Tibial nerve (tissue), 4 donors: ENCODE measurements at places on chromosomes 2 and 18.

DNA sequence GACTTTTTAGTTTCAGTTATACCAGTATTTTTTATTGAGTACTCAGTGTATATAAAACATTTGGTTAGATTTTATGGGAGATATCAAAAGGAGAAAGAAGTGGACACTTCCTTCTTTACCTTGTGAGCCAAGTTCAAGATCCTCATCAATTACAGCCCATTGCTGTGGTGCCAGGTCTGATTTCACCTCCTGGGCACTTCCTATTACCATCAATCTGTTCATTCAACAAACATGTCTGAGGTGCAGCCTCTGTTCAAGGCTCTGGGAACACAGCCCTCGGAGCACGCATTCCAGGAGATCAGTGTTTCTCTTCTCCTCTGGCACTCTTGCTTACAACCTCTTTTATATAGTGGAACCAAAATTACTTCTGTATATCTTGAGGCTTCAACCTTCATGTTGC, 171.4 kb upstream of the ALPP start:
- DNase-seq, result no peak

GRCh38 chr2:218020281-218020680, 17.5 kb upstream of the TNS1 start:
- no peak for DNase-seq

DNA sequence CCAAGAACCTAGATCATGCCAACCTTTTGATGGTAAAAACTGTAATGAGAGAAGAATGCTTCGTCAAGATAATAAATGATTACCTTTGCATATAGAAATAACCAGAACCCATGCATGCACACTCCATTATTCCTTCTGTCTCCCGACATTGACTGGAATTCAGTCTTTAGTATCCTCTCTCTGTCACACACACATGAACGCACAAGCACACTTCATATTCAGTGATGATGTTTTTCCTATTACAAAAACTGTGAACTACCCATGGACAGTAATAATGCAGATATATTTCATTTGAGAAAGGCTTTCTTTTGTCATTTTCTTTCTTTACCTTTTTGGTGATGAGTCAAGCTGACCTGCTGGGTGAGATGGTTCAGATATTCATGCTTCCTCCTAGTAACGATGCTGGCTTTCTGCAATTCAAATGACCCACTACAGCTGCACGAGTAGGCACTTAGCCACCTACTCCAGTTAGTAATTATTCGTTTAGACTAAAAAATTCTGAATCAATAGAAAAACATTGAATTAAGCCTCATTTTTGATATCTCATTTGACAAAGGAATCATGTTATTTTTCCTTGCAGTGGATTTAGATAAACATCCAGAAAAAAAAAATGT, 382.2 kb downstream of the TGIF1 start:
- no peak for DNase-seq

DNA sequence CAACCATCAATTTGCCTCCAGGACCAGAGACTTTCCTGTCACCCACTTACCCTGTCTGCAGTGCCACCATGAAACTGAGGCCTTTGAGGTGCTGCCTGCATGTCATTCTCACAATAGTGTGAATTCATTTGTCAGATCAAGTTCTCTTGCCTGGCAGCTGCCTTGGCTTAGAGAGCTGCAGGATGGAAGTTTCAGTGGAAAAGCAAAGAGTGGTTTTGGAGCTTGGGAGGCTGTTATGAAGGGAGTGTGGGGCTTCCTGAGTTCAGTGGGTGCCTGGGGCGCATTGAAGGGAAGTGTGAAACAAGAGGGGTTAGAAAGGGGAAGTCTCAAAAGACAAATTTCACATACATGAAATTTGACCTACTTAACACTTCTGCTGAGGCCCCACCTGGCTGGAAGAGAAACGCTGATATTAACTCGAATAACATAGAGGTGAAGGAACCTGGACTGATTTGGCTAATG, 7.9 kb upstream of the LBH start:
- DNase-seq, result no peak

- DNase-seq, result no peak
These were observed 686.8 kb upstream of the DDX18 start for GRCh38 chr2:117127680-117128079.

- no peak for DNase-seq
These were observed 182.2 kb upstream of the ZFP36L2 start for GRCh38 chr2:43408407-43409160.

DNA sequence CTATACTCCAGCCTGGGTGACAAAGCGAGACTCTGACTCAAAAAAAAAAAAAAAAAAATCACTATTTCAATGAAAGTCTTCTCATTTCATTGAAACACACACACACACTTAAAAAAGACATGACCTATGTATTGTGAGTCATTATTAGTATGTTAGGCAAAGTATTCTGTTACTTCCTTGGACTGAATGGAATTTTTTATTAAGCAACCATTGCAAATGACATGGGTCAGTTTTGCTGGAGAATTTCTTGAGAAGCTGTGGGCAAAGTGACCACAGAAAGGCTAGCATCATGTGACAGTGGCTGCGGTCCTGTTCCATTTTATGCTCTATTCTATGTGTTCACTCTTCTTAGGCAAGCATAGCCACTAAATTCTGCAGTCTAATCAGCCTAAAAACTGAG, 695.7 kb downstream of the TDRD15 start:
- DNase-seq, result no peak

DNA sequence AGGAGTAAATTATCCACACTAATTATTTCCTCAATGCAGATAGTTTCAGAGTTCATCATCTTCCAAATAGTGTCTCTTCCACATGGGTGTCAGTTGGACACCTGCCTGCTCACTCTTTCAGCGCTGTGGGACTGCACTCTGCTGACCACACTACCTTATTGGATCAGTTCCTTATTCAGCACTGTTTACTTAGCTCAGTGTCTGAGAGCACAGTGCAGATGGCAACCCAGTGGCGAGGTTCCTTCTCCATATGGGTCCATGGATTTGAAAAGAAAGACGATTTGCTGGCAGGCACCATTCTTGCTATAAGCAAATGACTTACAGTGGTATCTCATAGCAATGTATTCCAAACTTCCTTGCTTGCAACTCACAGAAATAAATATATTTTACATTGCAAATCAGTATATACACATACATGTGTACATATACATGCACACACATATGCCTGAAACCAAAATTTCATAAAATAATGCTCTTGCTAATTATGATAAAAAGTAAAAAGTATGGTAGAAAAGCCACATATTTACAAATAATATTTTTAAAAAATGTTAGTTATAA, 354.8 kb downstream of the INSIG2 start:
- DNase-seq, result no peak

- DNase-seq, result no peak
These were observed 10.6 kb downstream of the CFLAR start for GRCh38 chr2:201126308-201127151.

DNA sequence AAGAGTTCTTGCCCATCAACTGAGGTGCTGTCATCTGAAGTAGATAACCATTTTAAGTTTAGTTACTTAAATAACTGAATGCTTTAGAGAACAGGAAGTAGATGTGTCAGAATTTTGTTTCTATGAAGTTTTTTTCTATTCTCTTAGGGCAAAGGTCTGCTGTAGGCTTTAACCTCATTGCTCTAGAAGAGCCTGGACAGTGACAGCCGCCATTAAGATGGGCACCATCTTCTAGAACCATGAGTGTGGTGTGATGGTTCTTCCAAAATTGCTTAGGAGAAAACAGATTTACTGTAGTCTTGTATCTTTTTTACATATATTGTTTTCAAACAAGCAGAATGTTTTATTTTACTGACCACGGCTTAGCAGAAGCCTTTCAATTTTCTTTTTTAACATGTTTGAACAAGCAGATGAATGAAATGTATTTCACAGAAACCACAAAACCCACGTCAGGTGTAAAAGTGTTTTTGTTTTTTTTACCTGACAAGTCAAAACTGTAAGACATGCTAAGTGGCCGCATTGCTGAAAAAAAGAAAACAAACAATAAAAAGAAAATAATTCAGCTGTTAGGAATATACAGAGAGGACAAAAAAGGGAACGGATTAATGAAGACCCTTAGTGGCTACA, 77.9 kb downstream of the PRELID3A start:
- no peak for DNase-seq

GRCh38 chr2:240642806-240643092, 17.5 kb downstream of the GPR35 start:
- no peak for DNase-seq

DNA sequence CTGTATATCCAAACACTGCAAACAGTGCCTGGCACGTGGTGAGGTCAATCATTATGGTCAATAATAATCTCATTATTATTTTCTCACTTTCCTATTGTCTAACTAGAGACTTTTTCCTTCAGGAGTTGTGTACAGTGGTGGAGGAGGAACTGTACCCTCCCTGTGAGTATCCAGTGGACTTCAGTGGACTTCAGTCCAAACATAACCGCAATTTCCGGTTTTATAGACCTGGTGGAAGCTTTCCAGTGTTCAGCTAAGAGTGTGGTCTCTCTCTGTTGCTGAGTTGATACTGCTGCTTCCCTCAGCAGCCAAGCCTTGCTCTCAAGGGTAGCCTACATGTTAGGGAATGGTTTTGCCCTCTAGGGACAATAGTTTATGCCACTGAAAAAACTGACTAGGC, 447.1 kb downstream of the TMEM182 start:
- no peak for DNase-seq

DNA sequence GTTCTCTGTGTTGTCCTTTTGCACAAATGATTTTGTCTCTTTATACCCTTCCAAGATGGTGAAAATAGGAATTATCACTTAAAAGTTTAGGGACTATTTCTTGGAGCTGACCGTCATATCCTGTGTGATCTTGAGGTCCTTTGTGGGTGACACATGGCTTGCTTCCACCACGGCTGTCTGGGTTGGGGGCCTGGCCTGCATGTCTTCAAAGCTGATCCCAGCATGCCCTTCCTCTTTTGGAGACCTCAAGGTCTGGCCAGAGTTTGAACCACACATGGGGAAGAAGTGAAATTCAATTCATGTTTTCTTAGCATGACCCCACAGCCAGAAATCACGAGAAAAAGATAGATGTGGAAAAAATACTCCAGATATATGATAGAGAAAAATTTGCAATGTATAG, 14.0 kb downstream of the SFTPB start:
- no peak for DNase-seq
